ENCODE measurements at places on chromosomes 4 and X.

DNA sequence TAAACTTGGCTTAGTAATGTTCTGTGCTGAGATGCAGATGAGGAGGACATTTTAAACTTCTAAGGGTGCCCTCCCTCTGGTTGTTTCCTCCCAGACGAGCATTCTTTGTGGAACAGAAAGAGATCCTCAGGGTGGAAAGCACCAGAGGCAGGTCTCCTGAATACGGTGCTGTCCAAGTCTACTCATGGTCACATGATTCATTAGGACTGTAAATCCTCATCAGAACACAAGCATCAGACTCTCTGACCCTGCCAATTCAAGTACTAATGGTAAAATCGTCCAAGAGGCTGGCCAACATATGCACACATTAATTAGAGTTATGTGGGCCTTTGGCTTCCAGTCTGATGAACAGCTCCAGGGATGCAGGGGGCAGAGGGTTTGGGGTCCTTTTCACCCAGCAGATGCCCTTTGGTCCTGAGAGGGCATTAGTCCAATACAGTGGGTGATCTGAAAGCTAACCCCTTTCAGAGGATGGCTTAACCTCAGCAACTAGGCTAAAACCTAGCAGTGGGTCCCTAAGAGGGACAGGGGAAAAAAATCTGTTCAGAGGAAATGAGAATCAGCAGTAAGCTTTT, 18.2 kb downstream of the HAND2 start:
- DNase-seq = no peak

DNA sequence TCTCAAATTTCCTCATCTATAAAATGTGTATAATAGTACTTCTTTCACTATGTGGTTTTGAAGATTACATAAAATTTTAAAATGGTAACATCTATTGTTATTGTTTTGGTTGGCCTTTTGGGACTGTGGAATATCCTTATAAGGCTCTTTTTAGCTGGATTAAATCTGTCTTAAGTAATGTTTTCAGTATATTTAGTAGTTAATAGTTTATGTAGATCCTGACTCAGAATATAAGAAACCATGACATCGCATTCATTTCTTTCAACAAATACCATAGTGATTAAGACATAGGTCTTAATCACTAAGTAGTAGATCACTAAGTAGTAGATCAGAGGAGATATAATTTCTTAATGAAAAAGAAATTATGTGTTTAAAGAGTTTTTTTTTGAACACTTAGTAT, 48.5 kb downstream of the MRPL1 start:
- no peak for DNase-seq

- no peak for DNase-seq
Measured at GRCh38 chr4:140331876-140332275, 41.6 kb upstream of the SCOC start.

GRCh38 chrX:23066588-23067281, 67.0 kb downstream of the DDX53 start:
- no peak for DNase-seq

- no peak for DNase-seq
Measured at GRCh38 chrX:2705046-2705832, 14.1 kb downstream of the CD99 start.

DNA sequence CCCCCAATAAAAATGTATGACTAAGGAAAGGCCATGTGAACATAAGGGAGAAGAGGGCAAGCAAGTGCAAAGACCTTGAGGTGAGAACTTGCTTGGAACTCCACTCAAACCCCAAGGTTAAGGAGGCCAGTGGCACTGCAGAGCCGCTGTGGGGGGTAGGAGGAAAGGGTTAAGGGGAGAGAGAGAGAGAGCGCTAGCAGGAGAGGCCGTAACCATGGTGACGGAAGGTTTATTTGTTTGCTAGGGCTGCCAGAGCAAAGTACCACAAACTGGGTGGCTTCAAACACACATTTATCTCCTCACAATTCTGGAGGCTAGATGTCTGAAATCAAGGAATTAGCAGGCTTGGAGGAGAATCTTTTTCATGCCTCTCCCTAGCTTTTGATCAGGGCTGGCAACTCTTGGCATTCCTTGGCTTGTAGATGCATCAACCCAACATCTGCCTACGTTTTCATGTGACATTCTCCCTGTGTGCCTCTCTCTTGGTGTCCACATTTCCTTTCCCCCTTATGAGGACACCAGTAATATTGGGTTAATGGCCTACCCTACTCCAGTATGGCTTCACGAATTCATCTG, 35.2 kb downstream of the SMIM20 start:
- DNase-seq = no peak

DNA sequence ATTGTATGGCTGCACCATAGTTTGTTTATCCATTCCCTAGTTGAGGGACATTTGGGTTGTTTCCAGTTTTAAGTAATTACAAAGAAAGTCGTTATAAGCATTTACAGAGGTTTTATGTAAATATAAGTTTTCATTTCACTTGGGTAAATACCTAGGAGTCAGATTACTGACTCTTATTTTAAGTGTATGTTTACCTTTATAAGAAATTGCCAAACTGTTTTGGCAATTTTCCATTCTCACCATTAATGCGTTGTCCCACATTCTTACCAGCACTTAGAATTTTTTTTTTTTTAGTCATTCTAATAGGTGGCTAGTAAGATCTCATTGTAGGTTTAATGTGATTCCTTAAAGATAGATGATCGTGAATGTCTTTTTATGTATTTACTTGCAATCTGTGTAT, 121.5 kb upstream of the NR3C2 start:
- no peak for DNase-seq

- DNase-seq = no peak
Measured at GRCh38 chrX:18649498-18649951, 22.4 kb downstream of the RS1 start.

DNA sequence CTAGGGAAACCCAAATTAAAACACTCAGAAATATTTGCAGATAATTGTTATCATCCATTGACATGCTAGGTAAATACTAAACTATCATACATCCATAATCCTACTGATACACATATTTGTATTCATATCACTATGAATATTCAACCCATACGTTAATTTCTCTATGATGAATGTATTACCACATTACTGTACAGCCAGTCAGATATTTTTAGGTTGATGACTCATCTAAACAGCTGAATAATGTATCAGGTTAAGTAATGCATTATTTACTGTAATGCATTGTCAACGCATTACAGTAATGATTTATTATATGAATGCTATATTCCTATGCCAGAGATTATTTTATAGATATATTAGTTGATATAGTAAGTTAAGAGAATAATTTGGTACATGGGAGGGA, 37.1 kb downstream of the VEGFC start:
- DNase-seq = no peak

- no peak for DNase-seq
Measured at GRCh38 chrX:135644624-135645023, 68.8 kb upstream of the CT45A1 start.

GRCh38 chr4:25756503-25756902, 100.9 kb downstream of the SLC34A2 start:
- DNase-seq = no peak

- no peak for DNase-seq
Measured at GRCh38 chr4:7418131-7418943, 16.4 kb downstream of the PSAPL1 start.

DNA sequence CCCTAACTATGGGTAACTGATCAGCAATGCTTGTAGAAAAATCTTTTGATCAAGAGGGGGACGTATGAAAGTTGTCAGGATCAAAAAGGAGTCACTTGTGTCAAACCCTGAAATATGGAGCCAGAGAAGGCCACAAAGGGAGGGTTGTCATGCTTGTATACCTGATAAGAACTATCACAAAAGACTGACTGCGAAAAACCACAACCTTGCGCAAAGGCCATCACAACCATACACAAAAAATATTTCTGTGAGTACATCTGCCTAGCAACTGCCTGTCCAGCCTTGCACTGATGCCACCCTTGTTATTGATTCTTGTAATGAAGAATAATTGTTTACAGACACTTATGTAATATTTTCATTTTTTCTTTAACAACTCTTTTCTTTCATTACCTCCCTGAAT, 22.8 kb upstream of the EIF4E start:
- no peak for DNase-seq

- DNase-seq = no peak
Measured at GRCh38 chrX:13452283-13452682, 117.1 kb upstream of the EGFL6 start.

DNA sequence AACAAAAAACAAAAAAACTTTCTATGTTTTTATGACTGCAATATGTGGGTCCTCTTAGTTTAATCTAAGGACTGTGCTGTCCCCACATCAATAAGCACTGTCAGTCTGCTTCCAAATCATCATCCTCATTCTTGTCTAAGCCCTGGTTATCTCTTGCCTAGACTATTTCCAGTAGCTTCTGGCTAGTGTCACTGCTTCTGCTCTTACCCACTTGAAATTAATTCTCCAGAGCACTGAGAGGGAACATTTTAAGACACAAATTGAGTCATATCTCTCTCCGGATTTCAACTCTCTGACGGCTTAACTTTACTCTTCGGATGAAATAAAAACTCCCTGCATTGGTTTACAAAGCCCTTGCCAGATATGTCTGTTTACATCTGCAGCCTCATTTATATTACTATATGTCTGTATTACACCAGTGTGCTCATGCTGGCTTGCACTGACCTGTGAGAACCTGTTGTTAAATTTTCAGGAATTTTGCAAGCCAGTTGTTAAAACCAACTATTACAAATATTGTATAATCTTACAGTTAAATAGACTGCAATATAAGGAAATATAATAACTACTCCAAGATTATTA, 345.9 kb downstream of the ADGRL3 start:
- no peak for DNase-seq

GRCh38 chr4:162126729-162127128, 37.1 kb downstream of the FSTL5 start:
- no peak for DNase-seq

GRCh38 chrX:115584696-115585095, 23.7 kb downstream of the PLS3 start:
- no peak for DNase-seq

DNA sequence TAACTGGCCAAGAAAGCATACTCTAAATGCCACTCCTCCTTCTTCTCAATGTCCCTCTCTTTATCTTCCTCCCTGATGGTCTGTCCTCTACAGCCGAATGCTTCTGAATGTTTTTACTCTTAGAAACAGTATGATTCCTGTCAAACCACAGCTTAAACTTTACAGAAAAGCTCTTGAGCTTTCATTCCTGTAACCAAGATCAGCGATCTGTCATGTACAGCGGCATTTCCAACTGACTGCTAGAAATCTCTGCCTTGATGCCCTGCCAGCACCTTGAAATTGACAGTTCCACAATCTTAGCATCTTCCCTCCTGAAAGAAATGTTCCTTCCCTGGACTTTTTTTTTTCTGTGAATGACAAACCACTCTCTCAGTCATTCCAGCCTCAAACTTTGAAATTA, 11.5 kb upstream of the GATB start:
- DNase-seq = no peak

DNA sequence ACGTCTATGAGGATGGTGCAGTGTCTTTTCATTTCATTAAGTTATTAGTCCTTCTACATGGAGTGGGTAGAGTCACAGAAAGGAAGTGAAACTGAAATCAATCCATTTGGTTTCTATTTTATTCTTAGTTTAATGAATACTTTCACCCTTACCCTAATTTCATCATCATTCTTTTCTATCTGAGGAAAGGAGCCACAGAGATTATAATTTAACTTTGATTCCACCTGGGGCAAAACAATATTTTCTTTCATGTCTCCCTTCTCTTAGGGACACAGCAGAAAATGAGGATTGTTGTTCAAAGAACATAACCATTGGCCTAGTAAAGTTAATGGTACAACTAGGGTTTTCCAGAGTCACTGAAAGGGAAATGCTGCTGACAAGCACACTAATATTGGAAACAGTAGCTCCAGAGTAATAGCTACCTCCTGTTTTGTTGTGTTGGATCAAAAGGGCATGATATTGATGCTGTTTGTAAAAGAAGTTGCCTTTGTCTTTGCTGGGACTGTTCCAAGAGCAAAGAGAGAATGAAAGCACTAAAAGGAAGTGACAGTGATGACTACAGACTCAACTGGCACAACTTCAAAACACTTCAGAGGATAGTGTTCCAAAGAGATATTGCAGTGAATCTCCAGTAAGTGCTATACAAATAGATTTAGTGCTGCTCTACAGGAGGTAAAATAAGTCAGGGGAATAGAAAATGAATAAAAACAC, 247.1 kb upstream of the PITX2 start:
- no peak for DNase-seq

DNA sequence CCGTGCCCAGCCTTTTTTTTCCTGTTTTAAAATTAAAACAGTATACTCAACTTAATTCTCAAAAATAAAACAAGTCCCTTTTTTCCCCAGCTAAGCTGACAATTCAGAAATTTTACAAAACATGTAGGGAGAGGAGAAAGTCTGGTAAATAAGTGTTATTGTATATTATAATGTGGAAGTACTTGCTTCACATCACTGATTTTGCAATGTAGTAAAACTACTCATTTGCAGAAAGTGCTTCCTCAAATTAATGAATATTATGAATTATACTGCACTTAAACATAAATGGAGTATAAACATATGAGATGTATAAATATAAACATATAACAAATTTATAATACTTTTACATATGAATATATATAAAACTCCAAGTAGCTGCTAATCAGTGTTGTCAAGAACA, 11.6 kb upstream of the H2AZ1 start:
- DNase-seq = no peak

- no peak for DNase-seq
Measured at GRCh38 chr4:83782591-83782990, 246.7 kb downstream of the GPAT3 start.

- DNase-seq = no peak
Measured at GRCh38 chr4:148934926-148935578, 492.8 kb upstream of the NR3C2 start.

DNA sequence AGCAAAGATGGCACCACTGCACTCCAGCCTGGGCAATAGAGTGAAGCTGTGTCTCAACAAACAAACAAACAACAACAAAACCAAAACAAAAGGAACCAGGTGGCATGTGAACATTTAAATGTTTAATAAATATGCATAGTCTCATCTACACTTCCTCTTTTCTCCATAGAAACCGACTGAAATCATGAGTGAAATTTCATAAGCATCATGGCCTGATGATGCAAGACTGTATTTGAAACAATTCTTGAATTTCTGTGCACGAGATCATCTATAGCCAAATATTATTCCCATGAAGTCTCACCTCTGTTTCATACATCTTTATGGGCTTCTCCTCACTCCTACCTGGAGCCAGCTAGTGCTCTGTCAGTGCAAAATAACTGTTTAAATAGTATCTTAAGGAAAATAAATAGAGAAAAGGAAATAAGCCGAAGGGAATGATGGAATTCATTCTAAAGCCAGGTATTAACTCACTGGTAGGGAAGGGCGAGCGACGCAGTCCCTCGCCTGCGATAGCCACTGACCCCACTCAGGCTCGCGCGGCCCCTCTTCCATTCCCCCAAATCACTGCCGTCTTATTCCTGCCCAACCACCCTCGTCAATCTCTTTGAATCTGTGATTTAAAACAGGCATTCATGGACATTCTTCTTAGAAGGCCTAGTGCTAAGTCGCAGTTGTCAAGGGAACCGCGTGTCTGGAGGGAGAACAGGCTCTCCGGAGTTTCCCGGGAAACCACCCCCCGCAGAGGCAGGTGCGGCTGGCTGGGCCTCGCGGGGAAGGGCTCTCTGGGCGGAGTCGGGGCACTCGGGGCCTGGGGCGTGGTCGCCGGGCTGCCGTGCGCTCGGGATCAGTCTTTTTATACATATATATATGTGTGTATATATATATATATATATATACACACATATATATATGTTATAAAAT, 52.4 kb upstream of the TRIM2 start:
- no peak for DNase-seq

Measured in GM04503 (cell line).